ENCODE measurements at places on chromosomes 5 and 9.

DNA sequence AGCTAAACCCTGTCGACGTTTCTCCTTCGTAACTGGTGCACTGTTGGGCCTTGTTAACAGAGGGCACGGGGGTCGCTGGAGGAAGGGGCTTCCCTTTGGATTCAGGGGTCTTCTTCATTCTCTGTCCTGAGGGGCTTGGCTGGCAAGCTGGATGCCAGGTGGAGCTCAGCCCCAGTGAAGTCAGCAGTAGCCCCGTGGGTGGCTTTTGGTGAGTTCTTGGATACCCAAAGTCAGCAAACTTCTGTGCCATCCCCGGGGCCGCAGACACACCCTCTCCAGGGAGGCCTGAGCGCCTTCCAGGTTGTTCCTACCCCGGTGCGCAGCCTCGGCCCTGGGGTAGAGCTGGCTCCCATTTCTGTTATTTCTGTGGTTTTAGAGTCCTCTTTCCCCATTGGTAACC, 12.3 kb upstream of the OBP2A start:
- DNase-seq, result no peak

- DNase-seq, result no peak
Measured at GRCh38 chr9:119853126-119853525, 483.9 kb upstream of the BRINP1 start.

- no peak for DNase-seq
Measured at GRCh38 chr5:41683181-41683580, 172.8 kb upstream of the PLCXD3 start.

GRCh38 chr5:139299486-139299885, 5.9 kb downstream of the MATR3 start:
- no peak for DNase-seq

DNA sequence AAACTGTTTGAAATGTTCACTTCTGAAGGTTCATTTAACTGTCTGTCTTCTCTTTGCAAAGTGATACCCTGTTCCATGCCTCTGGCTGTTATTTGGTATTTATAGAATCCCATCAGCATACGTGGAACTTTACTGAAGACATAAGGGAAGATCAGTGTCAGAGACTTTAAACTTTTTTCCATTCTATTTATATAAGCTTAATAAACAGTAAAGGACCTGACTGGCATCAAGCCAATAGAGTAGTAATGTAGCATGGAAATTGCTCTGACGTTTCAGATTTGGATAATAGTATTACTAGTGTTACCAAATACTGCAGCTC, 94.9 kb upstream of the MINAR2 start:
- no peak for DNase-seq

DNA sequence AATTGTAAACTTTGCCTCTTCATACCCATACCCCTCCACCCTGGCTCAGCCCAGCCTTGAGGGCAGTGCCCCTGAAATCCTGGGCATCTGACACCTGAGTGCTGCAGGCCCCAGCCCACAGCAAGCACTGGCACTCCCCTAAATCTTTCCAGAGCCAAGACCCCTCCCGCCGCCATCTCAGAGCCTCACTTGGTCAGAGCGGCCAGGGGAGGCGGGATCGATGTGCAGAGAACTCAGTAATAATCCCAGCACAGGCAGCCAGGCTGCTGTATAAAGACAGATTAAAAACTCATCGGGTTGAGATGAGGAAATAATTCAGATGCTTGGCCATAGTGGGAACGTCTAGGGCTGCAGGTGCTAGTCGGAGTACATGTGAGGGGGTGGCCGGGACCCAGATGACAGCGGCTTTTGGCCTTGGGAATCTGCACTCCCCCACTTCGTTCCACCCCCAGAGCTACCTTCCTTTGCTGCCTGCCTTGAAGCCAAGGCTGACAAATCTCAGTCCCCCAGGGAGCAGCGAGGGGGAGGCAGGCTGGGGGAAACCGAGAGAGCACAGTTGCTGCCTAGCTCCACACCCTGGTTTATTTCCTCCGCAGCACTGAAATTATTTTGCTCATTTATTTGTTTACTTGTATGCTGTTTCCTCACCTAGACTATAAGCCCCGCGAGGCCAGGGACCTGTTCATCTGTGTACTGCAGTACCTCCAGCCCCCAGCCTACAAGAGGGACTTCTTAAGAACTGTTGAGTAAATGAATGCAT, 19.5 kb upstream of the ARAP3 start:
- DNase-seq, result peak; percentile 28

GRCh38 chr5:171080186-171080938, 218.5 kb downstream of the RANBP17 start:
- no peak for DNase-seq

GRCh38 chr9:126761274-126761673, 43.6 kb upstream of the ZBTB43 start:
- no peak for DNase-seq

GRCh38 chr5:23139338-23140171, 286.4 kb upstream of the CDH12 start:
- DNase-seq, result no peak

DNA sequence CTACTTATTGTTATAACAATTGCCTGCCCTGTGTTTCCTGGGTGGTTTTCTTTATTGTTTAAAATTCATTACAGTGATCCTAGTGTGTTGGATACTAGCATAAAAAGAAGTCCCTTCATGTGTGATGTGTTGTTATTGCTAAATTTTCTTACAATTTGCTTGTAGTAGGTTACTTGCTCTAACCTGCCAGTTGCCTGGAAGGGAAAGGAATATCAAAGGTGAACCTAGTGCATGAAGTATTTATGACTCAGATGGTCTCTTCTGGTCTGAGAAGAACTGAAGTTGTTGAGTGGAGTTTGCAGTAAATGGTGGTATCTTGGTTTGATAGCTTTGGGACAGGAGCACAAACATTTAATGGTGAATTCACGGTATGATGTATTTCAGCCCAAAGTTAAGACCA, 58.0 kb downstream of the SH3GL2 start:
- no peak for DNase-seq

GRCh38 chr9:75454891-75455290, 366.6 kb downstream of the OSTF1 start:
- no peak for DNase-seq

- DNase-seq, result no peak
Measured at GRCh38 chr9:107214381-107214780, 68.7 kb upstream of the RAD23B start.

DNA sequence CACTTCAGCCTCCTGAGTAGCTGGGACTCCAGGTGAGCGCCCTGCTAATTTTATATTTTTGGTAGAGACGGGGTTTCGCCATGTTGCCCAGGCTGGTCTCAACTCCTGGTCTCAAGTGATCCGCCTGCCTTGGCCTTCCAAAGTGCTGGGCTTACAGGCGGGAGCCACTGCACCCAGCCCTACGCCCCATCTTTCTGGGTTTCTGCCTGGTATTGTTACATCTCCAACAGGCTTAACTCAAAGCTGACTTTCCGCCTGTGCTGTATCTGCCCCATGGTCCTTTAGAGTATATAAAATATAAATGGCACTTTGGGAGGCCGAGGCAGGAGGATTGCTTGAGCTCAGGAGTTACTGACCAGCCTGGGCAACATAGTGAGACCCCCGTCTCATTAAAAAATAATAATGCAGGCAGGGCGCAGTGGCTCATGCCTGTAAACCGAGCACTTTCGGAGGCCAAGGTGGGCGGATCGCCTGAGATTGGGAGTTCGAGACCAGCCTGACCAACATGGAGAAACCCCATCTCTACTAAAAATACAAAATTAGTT, 36.5 kb upstream of the GLDC start:
- DNase-seq, result peak; percentile 36

All from stimulated activated CD8-positive, alpha-beta memory T cell treated with anti-CD3 and anti-CD28 coated beads, Interleukin-4, amount 100 ng/mL, for 48 hours (primary cell).